ENCODE measurements at places on chromosomes 12 and 14. TPM values are rescaled to one million over a fixed set of nuclear protein-coding genes. Genes with fewer than 3 reads are reported as not detected.

Gene SLCO1B3
- not detected for total RNA-seq

Gene DACT1
- 3.0 TPM for total RNA-seq

Gene REC8
- 16.5 TPM for total RNA-seq

Gene FAM186B
- 3.1 TPM for total RNA-seq

Gene KLRD1
- total RNA-seq = 7.9 TPM

Gene CLEC6A
- not detected for total RNA-seq

Gene SSTR1
- 14.4 TPM for total RNA-seq

Gene PPP4R4
- total RNA-seq = 3.0 TPM

Gene LRP1-AS
- not detected for total RNA-seq

Gene SOAT2
- not detected for total RNA-seq

Gene OTUB2
- 0.61 TPM for total RNA-seq

Gene OGFOD2
- total RNA-seq = 14.4 TPM

Gene TAS2R9
- not detected for total RNA-seq

Gene TROAP
- total RNA-seq = not detected

Gene PRPH
- not detected for total RNA-seq
